ENCODE measurements at places on chromosomes 2 and 18. TPM values are rescaled to one million over a fixed set of nuclear protein-coding genes. Genes with fewer than 3 reads are reported as not detected.

SERPINB3 gene
- polyA plus RNA-seq: 0.07 TPM

SLC11A1 gene
- 4.5 TPM for polyA plus RNA-seq

FARP2 gene
- 11.9 TPM for polyA plus RNA-seq

RTP5 gene
- not detected for polyA plus RNA-seq

ACTG2 gene
- polyA plus RNA-seq: 4.4 TPM

PRLH gene
- polyA plus RNA-seq: not detected

CYS1 gene
- 0.42 TPM for polyA plus RNA-seq

COLEC11 gene
- 8.8 TPM for polyA plus RNA-seq

TMEM198 gene
- 10.2 TPM for polyA plus RNA-seq

STRADB gene
- 59.9 TPM for polyA plus RNA-seq

WDFY1 gene
- 12.7 TPM for polyA plus RNA-seq

CYP26B1 gene
- 4.2 TPM for polyA plus RNA-seq

TMEFF2 gene
- polyA plus RNA-seq: not detected

SLC8A1 gene
- 61.9 TPM for polyA plus RNA-seq

ZNF142 gene
- polyA plus RNA-seq: 12.6 TPM

IL1R1 gene
- 12.8 TPM for polyA plus RNA-seq

MAP2 gene
- 11.3 TPM for polyA plus RNA-seq

HOXD3 gene
- 0.04 TPM for polyA plus RNA-seq

RAD51AP2 gene
- 0.08 TPM for polyA plus RNA-seq

ANXA4 gene
- polyA plus RNA-seq: 16.5 TPM

RAB11FIP5 gene
- polyA plus RNA-seq: 50.7 TPM

PLGLB2 gene
- 0.75 TPM for polyA plus RNA-seq

TNS1 gene
- 339 TPM for polyA plus RNA-seq

REG3G gene
- not detected for polyA plus RNA-seq

POTEJ gene
- polyA plus RNA-seq: not detected

TTN gene
- polyA plus RNA-seq: 136 TPM

HRH4 gene
- polyA plus RNA-seq: not detected

KYNU gene
- 0.69 TPM for polyA plus RNA-seq
